ENCODE measurements at places on chromosomes 11 and 22.

DNA sequence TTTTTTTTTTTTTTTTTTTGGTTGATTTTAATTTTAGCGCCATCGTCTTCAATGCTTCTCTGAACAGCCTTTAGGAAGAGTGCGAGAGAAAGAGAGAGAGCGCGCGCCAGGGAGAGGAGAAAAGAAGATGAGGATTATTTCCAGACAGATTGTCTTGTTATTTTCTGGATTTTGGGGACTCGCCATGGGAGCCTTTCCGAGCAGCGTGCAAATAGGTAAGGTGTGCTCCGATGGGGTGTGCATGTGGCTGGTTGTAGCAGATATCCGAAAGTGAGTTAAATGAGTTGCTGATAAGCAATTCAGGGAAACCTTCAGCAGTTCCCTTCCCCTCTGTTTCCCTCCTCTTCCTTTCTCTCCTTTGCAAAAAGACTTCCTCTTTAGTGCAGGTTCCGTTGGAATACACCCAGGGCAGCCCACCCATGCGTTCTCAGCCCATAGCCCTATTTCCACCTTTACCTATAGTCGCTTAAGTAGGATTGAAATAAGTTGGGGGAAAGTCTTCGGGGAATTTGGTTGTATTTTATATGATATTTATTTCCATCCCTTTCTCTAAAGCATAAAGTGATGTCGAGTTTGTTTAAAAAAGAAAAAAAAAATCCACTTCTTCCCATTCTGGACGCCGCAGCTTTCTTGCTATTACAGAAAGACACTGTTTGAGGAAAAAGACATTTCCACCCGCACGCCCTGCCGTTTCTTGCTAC lies 1.1 kb downstream of the GRIA4 start:
- DNase-seq = no peak

DNA sequence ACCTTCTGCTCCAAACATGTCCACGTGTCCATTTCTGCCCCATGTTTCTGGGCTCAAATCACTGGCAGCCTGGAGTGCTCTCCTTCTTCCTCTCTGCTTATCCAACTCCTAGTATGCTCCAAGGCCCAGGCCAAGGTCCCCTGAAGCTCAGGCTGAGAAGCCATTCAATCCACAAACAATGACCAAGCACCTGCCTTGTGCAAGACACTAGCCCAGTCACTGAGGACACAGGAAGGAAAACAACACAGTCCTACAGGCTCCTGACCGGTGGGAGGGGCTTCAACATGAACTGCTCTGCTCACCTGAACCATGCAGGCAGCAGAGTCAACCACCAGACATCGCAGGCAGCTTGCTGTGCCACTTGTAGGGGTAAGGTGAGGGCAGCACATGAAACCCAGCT lies 93.6 kb downstream of the RPL27A start:
- DNase-seq = no peak

GRCh38 chr22:45783690-45784089 lies 112.1 kb downstream of the ATXN10 start:
- DNase-seq = no peak

DNA sequence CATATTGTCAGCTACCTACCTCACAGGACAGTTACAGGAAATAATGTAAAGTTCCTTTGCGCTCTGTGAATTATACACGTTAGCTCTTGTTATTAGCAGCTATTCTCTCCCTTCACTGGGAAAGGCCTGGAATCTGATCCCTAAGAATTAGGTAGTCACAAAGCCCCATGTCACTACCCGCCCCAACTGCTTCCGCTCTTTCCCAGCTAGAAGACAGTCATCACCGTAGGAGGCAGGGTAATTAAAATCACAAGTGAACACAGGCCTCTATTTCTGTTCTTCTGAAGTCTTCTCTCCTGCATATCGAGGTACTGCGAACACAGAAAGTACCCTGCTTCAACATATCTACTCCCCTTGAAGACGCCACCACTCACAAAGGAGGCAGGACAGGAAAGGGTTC lies 12.6 kb upstream of the AHNAK start:
- no peak for DNase-seq

DNA sequence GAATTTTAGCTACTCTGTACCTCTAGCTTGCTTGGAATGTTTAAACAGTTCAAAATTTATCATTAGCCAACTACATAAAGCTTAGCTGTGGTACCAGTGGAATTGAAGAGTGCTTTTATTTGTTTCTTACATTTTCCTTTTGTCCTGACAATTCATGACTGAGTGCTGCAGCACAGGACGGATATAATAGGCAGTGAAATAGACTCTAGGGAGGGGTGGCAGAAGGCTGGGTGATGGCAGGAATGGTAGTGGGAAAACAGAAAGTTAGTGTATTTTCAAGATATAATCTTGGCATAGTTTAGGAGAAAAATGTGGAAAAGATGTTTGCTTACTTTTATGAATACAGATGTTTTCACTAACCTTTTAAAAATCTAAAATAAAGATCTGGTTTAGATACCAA lies 31.1 kb upstream of the ARHGAP32 start:
- DNase-seq = no peak

DNA sequence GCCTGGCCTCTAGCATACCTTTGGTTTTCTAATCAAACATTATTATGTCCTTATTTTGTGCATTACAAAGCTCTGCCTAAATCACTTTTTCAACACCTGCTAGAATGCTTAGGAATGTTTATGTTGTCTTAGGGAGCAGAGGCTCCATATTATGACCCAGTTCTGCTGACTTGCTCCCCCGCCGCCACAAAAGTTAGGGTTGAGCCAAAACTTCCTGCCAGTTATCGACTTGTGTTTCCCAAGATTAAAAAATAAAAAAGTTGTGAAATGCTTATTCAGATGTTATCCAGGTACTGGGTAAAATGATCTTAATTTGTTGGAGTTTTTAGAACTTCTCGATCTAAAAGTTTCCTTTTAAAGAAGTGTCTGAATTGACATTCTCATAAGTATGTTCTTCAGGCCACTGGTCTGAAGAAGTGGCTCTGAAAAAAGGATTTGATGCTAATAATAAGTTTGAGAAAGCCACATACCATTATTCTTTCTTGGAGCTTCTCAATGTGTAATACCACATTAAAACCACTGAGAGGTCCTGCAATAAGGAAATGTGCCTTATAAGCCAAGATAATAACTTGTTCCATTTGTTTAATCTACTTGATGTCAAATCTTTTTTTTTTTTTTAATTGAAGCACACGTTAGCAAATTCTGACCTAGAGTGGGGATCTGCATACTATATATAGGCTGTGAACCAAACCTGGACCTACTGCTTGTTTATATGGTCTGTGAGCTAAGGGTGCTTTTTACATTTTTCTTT lies 2.2 kb downstream of the RNF185 start:
- no peak for DNase-seq
